Trophoblast cell (in vitro differentiated cells and primary cell): ENCODE measurements at places on chromosomes 5 and 9.
A peak's percentile ranks its signal among the peaks of the same experiment; 100 is the strongest.

DNA sequence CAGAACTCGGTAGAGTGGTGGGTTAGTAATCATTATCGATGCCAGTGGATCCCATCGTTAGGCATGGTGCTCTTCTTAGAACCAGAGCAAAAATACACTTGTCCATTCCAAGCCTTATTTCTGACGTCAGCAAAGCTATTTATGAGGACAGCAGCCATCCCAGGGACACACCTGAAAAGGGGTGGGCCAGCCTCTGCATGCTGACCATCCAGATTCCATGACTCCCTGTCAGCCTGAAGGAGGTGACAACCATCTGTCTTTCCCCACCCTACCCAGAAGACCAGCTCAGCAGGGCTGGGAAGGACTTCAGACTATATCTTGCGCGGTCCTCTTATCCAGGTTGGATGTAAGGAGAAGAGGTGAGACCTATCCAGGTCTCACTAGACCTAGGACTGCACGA lies 5.7 kb upstream of the NIPAL4 start:
- no peak for DNase-seq

- DNase-seq: no peak
Measured at GRCh38 chr5:213803-214395, 4.1 kb downstream of the CCDC127 start.

DNA sequence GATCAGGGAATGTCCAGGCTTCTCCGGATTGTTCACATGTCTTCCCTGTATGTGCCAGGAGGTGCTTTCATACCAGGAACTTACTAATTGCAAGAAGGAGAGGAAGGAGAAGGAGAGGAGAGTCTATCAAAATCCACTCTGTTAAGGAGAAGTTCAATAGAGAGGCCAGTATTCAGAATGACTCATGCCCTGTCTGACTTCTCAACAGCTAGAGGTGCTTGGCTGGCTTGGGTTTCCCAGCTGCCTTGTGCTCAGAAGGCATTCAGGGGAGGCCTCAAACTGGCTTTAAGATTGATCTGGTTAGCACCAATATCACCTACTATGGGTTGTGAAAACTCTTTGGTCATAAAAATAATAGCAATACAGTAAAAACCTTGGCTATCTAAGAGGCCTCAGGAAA lies 167.9 kb upstream of the GLRA1 start:
- no peak for DNase-seq

GRCh38 chr9:131739133-131739958 lies 530 bp downstream of the RAPGEF1 start:
- no peak for DNase-seq

DNA sequence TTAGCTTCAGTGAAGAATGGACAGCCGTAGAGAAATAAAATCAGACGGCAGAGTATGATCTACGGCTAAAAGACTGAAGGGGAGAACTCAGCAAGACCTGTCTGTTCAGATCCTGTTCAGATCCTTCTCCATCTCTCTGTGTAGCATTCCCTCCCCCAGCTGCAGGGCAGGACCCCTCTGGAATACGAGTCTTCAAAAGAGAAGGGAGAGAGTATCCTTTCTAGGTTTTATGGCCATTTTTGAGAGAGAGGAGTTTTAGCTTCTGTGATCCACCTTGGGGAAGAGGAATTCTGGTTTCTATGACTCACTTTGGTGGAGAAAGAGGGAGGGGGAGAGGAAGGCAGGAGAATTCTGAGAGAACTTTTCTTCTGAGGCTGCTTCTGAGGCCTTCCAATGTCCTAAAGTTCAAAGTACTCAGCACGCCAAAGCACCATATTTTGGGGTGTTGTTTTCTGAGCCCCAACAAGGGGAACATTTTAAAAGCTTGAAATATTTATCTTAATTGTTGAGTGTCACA lies 194.4 kb upstream of the TLE4 start:
- DNase-seq: no peak

- DNase-seq: peak; percentile 82
Measured at GRCh38 chr9:15306068-15306756, 804 bp downstream of the TTC39B start.

DNA sequence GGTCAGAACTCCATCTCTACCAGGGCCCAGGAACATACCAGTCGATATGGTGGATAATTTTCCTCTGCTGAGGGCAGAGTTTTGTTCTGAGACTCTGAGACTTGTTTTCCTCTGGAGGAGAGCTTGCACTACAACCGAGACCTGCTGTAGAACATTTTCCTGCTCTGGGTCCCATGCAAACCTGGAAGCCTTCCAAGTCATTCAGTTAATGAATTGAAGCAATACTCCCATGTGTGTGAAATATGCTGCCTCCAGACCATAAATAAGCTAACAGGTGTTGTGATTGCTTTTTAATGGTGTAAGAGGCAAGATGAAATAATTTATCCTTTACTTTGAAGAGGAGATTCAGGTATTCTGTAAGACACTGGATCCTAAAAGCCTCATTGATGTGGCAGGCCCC lies 372.8 kb downstream of the TMEM167A start:
- no peak for DNase-seq

- DNase-seq: no peak
Measured at GRCh38 chr9:6525326-6526045, 112.5 kb downstream of the UHRF2 start.

DNA sequence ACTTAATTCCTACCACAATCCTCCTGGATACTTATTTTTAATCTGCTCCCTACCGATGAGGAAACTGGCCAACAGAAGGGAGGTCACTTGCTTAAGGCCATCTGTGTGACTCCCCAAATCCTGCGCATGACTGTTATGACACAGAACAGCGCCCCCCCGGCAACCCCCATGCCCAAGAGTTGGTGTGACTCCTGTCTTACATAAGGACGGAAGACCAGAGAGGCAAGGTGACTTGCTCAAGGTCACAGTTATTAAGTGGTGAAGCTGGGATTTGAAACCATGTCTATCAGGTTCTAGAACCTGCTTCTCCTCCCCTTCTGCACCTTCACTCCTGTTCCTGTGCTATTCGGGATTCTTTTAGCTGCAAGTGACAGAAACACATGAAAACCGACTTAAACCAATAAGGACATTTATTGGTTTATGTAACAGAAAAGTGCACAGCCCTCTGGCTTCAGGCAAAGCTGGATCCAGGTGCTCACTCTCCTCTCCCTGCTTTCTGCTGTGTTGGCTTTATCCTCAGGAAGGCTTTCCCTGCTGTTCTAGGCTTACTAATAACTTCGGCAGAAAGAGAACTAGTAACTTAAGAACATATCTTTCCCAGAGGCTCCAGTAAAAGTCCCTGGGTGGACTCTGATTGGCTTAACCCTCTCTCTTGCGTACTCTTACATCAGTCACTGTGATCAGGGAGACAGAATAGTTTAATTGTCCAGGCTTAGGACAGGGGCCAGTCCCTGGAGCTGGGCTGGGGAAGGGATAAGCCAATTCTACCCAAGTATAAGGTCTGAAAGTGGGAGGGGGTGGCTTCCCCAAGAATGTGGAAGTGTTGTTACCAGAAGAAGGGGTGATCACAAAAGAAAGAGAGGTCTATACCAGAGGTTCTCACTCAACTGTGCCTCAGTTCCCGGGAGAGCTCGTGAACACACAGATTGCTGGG lies 43.7 kb downstream of the FGF18 start:
- DNase-seq: no peak

GRCh38 chr5:178248750-178249149 lies 16.1 kb upstream of the PHYKPL start:
- DNase-seq: no peak

- DNase-seq: no peak
Measured at GRCh38 chr5:113020461-113021273, 44.1 kb downstream of the DCP2 start.

- DNase-seq: no peak
Measured at GRCh38 chr5:13704396-13704795, 240.1 kb downstream of the DNAH5 start.

GRCh38 chr5:34045023-34045422 lies 2.0 kb upstream of the C1QTNF3 start:
- DNase-seq: no peak

- DNase-seq: peak; percentile 51
Measured at GRCh38 chr5:160269017-160269416, 39.7 kb downstream of the FABP6 start.

GRCh38 chr5:965604-966344 lies 42.8 kb upstream of the NKD2 start:
- DNase-seq: no peak

DNA sequence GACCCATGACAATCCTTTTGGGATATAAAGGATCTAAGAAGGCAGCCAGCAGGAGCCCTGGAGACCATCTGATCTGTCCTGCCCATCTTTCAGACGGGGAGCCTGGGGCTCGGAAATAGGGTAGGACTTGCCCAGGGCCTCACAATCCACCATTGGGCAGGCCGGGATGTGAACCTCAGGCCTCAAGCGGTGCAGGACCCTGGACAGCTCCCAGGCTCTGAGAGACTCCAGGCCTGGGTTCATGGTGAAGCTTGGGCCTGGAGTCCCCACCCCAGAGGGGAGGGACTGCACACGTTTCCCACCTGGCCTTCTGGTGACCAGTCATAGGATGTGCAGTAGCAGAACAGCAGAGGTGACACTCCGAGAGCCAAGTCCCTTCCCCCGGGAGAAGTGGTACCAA lies 36.6 kb upstream of the RAPGEF1 start:
- peak; percentile 60 for DNase-seq

DNA sequence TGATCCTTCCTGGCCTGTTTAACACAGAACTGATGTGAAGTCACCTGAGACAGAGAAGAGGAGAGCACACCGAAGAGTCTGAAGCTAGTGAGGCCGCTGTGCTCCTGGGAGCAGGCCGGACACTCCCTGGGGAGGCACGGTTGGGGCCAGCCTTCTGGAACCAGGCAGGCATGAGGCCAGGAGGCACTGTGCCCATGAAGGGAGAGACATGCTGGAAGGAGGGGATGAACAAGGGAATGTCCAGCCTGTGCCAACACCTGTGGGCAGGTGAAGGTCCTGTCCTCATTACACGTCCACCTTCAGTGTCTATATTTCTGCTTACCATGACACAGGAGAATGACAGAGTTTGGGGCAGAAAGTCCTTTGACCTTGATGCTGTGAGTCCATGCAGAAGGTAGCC lies 183.8 kb upstream of the S1PR3 start:
- no peak for DNase-seq

GRCh38 chr5:137935190-137935589 lies 45.9 kb downstream of the PKD2L2 start:
- no peak for DNase-seq

GRCh38 chr9:15529566-15530324 lies 19.0 kb upstream of the PSIP1 start:
- DNase-seq: no peak

DNA sequence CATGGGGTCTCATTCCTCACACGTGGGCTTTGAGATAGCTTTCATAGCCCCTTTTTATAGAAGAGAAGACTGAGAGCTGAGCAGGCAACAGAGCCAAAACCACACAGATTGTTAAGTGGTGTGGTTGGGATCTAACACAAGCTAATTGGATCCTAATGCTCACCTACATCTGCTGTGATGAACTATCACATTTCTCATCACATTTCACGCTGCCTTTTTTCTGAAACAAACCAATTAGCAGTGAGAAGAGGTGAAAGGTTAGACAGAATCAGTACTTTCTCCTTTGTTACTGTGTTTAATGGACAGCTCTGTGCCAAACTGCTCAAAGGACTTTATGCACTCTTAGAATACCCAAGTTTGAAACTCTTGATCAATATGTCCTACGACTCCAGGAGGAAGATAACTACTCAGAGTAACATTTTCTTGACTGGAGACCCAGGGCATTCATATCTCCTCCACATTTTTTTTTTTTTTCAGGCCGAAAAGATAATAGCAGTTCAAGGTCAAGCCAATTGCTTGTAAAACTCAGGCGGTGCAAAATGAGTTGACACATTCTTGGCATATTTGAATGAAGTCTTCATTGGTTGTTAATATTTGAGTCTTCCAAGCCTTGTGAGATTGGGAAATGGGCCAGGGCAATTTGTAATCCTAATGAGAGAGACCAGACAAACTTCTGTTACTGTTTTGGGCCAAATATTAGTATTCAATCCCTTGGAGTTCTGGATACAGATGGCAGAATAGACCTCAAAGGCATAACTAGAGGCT lies 138.4 kb downstream of the KCTD16 start:
- no peak for DNase-seq

GRCh38 chr9:130045725-130046450 lies 2.9 kb upstream of the FNBP1 start:
- no peak for DNase-seq

DNA sequence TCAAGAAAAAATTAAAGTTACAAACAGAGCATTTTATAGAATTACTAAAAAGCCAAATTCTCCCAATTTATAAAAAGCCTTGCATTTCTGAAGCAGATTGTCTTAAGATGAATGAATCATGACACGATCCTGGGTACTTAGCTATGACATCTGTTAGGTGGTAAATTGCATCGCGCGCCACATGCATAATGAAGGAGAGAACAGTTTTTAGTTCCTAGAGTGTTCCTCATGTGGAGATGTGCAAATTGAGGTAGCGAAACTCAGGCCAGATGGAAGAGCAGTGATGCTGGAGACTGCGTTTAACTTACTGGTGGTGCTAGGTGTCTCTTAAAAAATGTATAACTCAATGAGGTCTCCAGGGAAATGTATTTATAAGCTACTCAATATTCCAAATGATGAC lies 516.1 kb downstream of the EFNA5 start:
- DNase-seq: no peak

GRCh38 chr5:57277085-57277484 lies 103.2 kb downstream of the GPBP1 start:
- DNase-seq: no peak

DNA sequence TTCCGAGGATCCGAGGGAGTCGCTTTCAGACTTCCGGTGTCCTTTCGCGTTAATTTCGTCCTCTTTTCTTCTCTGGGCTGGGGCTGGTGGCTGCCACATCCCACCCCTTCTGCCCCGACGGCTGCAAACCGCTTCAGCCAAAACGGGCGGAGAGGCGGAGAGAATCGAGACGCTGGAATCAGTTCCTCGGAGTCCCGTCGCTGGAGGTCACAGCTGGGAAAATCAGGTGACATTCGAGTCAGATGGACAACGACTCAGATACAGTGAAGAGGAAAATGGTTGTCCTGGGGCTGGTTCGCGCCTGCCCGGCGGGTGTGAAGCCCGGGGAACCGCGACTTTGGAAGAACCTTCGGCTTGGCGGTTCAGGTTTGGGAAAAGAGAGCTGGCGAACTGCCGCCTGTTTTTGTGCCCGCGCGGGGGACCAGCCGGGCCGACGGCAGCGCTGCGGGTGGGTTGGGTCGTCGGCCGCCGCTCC lies 8.9 kb upstream of the NKX2-5 start:
- peak; percentile 8 for DNase-seq

- no peak for DNase-seq
Measured at GRCh38 chr9:85420750-85421149, 321.0 kb downstream of the AGTPBP1 start.

- no peak for DNase-seq
Measured at GRCh38 chr9:70574151-70574837, 159.8 kb upstream of the KLF9 start.

- DNase-seq: no peak
Measured at GRCh38 chr9:12133416-12133815, 559.8 kb upstream of the TYRP1 start.

- no peak for DNase-seq
Measured at GRCh38 chr5:56291079-56291643, 58.0 kb upstream of the ANKRD55 start.

GRCh38 chr5:114261989-114262388 lies 99.9 kb upstream of the KCNN2 start:
- no peak for DNase-seq

GRCh38 chr9:83281306-83282255 lies 218.6 kb upstream of the RASEF start:
- DNase-seq: peak; percentile 56
